Mammary epithelial cell (primary cell): ENCODE measurements at places on chromosomes 3 and 15.

DNA sequence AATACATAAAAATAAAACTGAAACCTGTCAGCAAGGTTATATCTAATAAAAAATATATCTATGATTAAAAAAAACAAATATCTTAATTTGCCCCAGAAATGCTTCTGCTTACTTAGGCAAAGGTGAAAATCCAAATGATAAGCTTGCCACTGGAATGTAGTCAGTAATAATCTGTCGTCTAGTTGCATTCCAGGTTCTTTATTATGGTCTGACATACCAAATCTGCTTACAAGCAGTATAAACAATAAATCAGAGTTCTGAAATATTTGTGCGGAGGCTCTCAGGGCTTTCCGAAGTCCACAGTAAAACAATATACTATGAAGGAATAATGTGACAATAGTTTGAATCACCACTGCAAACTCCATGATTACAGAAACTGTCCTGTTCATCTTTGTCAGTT lies 1133.5 kb downstream of the ROBO1 start:
- DNase-seq: no peak

GRCh38 chr3:165545059-165545458 lies 292.2 kb downstream of the BCHE start:
- no peak for DNase-seq

DNA sequence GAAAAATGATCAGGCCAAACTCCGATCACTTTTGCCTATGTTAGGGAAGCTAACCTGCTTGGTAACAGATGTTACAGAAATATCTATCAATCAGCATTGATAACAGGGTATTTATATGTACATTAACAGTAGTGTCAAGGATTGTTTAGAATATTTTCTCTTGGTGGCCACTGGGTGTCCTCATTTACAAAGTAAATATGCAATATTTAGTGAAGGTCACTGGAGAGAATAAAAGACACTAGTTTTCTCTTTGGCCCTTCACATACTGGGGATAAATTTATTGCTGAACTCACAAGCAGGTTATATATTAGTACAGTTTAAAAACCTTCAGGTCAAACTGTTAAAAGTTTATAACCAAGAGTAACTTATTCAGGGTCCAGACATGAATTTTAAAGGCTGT lies 69.0 kb downstream of the TIGIT start:
- DNase-seq: peak; percentile 21

DNA sequence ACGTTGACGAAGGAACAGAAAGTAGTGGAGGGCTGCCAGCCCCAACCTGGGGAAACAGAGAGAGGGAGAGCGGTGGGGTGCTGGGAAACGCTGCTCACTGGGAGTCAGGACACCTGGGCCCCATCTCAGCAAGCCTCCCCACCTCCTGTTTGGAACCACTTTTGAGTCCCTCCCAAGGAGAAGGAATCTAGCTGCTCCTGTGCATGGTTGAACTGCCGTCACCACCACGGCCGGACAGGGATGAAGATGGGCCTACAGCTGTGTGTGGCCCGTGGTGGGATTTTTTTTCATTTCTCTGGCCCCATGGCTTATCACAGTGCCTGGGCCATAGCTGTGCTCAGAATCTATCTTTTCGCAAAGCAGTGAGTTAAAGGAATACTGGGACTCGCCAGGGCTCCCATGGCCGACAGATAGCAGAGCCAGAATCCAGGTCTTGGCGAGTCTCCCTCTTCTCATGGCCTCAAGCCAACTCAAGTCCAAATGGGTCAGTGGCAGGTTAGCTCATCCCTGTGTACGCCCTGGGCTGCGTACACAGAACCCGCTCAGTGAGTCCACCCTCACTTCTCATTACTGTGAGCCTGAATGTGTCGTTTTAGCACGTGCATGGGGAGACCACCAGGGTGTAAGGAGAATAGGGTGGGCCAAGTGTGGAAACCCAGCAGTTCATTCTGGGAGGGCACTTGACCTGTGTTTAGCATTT lies 271.2 kb downstream of the FAM43A start:
- no peak for DNase-seq

DNA sequence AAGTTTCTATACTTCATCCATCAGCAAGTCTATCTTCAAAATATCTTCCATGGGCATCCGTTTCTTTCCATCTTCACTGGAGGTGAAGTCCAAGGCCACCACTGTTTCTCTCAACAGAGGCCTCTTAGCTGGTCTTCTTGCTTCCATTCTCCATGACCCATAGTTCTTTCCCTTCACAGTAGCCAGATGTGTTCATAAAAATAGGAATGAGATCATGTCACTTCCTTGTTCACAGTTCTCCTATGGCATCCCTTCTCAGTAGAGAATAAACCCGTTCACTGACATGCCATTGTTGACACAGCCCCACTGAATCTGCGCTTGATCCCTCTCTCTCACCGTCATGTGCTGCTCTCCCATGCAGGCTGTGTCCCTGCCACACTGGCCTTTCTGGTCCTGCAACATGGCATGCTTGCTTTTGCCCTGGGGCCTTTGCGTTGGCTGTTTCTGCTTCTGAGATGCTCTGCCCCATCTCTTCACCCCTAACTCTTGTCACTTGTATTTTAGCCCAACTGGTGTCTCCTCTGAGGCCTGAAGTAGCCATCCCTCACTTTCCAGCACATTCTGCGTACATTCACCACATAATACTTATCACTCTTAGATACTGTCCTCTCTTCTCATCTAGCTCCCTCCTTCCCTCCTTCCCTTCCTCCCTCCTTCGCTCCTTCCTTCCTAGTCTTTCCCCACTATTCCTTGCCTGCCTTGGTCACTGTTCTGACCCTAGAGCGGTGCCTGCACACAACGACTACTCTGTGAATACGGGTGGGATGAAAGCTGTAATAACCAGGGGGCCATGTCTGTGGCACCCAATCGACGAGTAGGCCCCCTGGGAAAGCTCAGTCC lies 42.0 kb downstream of the STARD5 start:
- no peak for DNase-seq

GRCh38 chr3:182766099-182766498 lies 27.2 kb upstream of the ATP11B start:
- no peak for DNase-seq

DNA sequence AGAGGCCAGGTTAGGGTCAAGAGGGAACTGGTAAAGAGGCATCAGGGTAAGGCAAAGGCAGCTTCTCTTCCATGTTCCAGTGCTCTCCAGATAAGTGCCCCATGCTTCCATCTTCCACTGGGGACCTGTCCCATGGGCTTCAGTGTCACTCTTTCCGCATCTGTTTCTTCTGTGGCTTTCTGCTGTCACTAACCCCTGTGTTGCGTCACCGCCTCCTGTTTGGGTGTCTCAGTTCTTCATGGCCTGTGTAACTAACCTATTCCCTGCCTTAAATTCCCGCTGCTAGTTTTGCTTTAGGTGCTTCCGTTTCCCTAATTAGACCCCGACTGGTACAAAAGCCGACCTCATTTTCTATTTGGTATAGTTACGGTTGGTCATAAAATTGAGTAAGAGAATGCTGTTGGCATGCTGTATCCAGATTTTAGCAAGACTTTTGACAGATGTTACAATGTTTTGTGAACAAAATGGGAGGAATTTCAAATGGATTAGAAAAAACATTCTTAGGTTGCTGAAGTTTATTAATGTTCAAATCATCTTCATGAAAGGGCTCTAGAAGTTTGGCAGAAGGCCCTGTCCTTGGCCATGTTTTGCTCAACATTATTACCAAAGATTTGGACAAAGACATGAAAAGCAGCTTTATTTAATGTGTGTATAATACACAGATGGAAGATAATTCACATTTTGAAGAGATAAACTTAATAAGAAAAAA lies 245.3 kb downstream of the BBX start:
- DNase-seq: no peak

DNA sequence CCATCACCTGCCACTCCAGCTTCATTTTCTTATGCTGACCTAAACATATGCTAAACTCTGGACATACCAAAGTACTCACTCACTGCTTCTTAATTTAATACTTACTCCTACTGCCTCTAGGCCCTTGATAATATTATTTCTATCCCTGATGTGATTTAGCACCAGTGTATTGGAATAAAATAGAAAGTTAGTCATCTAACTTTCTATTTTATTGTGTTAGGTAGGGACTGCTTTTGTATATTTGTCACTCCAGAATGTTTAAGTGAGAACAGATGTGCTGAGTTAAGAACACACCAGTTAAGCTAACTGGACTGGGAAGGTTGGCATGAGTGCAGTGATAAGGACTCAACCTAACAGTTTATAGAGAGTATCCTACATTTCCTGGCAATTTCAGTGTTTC lies 6.5 kb upstream of the CLDN16 start:
- DNase-seq: peak; percentile 49

GRCh38 chr15:33089878-33090757 lies 104.4 kb downstream of the FMN1 start:
- peak; percentile 79 for DNase-seq

DNA sequence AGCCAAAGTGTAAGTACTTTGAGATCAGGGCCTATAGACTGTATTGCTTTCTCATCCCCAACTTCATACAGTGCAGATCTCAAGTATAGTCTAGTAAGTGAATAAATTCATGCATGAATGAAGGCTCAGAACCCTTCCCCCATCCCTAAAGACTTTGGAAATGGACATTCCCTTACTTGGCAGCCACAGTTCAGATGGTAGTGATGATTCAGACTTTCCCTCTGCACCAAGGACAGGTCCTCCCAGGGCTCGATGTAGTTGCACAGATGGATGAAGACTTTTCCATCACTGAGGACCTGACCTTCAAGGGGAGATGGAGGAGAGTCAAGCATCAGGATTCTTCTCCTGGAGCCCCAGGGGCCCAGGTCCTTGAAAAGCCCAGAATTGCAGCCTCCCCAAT lies 4.6 kb downstream of the TIMP4 start:
- no peak for DNase-seq

DNA sequence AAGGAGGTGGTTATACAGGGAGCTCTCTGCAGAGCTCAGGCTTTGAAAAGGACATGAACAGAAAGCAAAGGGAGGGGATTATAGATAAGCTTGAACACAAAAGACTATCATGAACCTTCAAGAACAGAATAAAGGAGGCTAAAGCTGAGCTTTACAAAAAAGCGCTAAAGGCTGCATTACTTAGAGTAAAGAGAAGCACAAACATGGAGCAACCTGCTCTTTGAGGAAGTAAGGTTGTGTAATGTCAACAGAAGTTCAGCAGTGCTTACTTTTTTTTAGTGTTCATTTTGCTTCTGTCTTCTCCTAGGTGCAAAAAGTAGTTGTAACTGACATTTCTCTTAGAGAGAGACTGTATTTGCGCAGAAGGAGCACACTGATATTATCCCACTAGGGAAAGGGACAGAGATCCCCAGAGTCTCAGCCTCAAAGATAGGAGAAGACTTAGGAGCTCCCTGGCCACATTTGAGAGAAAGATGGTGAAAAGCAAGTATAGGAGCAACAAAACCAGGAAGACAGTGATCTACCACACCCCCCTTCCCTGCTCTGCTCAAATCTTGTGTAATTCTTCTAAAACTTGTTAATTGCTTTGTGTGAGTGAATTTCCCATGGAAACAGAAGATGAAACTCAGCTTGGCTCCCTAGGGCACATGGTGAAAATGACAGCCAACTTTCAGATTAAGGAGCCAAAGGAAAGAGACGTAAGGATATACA lies 54.7 kb downstream of the QTRT2 start:
- DNase-seq: no peak

DNA sequence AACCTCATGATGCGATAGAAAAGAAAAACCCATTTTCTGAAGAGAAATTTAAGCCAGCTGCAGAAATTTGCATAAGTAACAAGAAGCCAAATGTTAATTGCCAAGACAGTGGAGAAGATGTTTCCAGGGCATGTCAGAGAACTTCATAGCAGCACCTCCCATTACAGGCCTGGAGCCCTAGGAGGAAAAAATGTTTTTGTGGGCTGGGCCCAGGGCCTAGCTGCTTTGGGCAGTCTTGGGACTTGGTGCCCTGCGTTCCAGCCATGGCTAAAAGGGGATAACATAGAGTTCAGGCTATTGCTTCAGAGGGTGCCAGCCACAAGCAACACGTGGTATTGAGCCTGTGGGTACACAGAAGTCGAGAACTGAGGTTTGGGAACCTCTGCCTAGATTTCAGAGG lies 10.9 kb upstream of the DAZL start:
- DNase-seq: no peak

DNA sequence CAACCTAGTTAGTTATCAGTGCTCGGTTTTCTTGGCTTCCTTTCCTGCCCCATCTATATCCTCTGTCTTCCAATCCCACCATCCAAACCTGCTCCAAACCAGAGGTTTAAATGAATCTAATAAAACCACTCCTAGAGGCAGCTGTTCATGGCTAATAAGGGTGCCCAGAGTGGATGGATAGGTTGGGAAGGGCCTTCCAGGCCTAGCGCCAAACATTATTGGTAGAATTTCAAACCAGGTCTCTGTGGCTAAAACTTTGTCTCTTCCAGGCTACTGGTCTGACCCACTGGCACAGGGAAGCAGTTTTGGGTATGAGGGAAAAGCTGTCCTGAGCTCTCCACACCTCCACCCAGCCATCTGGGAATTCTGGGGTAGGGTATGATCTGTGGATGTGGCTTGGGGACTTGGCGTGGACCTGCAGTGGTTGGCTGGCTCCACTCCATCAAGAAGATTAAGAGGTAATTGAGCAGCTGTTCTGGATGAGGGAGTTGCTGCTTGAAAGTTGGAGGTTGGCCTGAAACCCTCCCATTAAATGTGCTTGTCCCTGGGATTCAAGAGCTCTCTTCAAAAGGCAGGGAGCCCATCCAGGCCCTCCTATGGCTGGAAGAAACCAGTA lies 29.3 kb upstream of the INSYN1 start:
- DNase-seq: no peak

DNA sequence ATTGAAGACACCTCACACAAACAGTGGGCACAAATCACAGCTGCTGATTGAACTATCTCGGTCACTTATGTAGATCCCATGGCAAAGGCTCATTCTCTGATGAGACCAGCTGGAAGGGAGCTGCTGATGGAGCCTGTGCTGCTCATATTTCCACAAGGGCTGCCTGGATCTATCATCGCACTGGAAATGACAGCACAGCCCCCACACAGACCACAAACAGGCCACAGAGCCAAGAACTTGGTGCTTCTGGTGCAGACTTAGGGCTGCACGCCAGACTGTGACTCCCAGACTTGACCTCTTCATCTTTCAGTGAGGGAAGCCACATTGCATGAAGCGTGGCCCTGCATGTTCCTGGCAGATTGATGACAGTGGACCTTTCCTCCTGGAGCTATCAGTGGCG lies 197.6 kb downstream of the MINAR1 start:
- no peak for DNase-seq

- DNase-seq: no peak
Measured at GRCh38 chr15:74648051-74648842, 32.6 kb downstream of the CLK3 start.

DNA sequence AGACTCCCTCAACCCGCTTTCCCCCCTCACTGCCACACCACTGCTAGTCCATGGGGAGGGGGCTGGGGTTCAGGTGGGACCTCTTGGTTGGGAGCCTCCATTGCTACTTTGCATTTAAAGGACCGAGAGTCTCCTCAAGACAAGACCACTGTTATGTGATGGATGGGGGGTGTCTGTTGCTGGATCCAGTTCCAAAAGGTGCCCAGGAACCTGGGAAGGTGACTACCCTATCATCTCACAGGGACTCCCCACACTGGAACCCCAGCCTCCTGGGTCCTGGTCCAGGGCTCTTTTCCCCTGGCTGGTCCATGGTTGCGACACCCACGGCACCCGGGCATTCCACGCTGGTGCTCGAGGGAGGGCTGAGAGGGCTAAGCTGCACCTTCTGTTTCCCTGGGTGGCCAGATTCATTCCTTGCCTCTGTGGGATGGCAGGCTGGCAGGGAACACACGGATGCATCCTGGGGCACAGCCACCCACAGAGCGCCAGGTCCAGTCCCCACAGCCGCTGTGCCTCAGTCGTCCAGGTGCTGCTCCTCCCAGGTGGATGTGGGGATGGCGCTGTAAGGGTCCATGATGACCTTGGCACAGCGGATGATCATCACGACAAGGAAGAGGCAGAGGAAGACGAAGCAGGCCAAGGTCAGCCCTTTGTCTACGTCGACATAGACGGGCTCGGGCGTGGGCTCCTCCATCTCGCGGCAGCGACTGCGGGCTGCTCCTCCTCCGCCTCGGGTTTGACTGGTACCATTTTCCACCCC lies 48.6 kb downstream of the FAH start:
- no peak for DNase-seq
